ENCODE measurements at places on chromosomes 7 and 10. TPM values are rescaled to one million over a fixed set of nuclear protein-coding genes. Genes with fewer than 3 reads are reported as not detected.

ELN gene
- total RNA-seq: 0.59 TPM

ACTA2 gene
- total RNA-seq: 3,347 TPM

HTR5A gene
- total RNA-seq: not detected

NRBF2 gene
- total RNA-seq: 50.8 TPM

ERV3-1 gene
- total RNA-seq: 10.1 TPM

AMPH gene
- total RNA-seq: 1.4 TPM

AOAH gene
- total RNA-seq: not detected

MET gene
- total RNA-seq: 36.2 TPM

BICC1 gene
- 21.9 TPM for total RNA-seq

SPDYE2 gene
- total RNA-seq: not detected

C10orf62 gene
- total RNA-seq: 0.23 TPM

PNLIPRP2 gene
- not detected for total RNA-seq

NEUROD6 gene
- not detected for total RNA-seq

MKRN1 gene
- total RNA-seq: 60.3 TPM

MAGI2 gene
- total RNA-seq: 16.0 TPM

CFAP70 gene
- total RNA-seq: 0.97 TPM

FOXI2 gene
- total RNA-seq: not detected

KLF14 gene
- under 0.01 TPM for total RNA-seq
